ENCODE measurements at places on chromosomes 2 and 18. TPM values are rescaled to one million over a fixed set of nuclear protein-coding genes. Genes with fewer than 3 reads are reported as not detected.
A peak's percentile ranks its signal among the peaks of the same experiment; 100 is the strongest.

Gene CTAGE1
- total RNA-seq: under 0.01 TPM

Gene DSG4
- total RNA-seq: not detected

Gene LRPPRC
- 55.0 TPM for total RNA-seq

Gene GULP1
- 71.7 TPM for total RNA-seq

Gene ABCG5
- not detected for total RNA-seq

Gene ZSCAN30
- total RNA-seq: 13.4 TPM

Gene MEP1B
- under 0.01 TPM for total RNA-seq

GRCh38 chr2:223096235-223096970, 44.4 kb downstream of the KCNE4 start:
- DNase-seq: peak; percentile 65

GRCh38 chr18:58871514-58872420, 7.1 kb downstream of the ZNF532 start:
- no peak for DNase-seq

- DNase-seq: peak; percentile 47
These were observed 130.3 kb upstream of the CXCR4 start for GRCh38 chr2:136248242-136248641.

DNA sequence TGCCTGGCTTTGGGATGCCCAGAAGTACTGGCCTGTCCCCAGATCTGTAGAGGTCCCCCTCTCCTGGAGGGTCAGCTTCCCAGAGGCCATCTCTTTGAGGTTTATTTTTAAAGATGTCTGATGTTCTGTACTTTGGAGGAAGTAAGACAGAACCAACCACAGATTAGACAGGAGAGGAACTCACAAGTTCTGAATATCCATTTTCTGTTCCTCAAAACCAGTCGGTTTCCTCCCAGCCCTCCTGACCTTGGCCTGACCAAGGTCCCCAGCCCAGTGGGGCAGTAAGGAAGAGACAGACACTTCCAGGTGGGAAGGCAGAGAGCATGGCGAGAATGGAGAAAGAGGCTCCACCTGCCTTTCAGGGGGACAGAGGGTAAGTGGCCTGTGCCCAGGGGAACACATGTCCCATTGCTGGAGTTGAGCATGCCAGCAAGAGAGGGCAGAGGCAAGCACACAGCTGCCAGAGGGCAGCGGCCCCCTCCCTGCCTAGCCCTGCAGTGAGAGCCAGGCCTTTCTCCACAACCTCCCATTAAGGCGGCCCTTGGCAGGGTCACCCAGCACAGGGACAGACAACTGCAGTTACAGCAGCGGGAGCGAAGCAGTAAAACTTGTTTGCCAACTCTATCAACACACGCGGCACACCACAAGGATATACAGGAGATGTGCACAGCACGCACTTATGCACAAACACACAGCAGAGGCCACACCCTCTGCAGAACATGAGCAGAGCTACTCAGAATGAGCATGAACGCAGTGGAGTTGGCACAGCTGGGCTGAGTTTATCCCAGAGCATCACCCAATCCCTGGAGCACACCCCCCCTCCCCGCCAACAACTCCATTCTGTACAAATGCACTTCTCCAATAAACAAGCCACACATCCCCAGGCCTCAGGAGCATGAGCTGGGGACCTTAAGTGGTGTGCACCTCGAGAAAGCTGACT, 18.5 kb upstream of the SEMA4C start:
- DNase-seq: no peak

DNA sequence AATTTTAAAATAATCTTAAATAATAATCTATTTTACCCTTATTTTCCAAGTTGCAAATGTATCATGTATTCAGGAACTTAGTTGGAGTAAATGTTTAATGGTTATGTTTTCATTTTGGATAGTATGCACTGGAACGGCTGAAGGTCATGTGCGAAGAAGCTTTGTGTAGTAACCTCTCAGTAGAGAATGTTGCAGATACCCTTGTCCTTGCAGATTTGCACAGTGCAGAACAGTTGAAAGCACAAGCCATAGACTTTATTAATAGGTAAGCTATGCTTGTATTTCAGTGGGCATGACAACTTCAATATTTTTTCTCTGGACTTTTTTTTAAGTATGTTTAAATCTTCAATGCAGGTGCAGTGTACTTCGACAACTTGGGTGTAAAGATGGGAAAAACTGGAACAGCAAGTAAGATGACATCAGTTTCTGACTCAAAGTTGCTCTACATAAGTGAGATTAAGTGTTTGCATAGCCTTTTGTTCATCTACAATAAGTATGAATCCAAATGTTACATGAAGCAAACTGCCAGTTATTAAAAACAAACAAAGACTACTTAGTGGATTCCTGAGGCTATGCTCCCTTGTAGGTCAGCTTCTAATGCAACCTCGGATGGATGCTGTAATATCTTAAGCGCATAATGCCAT, 63.1 kb downstream of the SPOPL start:
- DNase-seq: peak; percentile 1

DNA sequence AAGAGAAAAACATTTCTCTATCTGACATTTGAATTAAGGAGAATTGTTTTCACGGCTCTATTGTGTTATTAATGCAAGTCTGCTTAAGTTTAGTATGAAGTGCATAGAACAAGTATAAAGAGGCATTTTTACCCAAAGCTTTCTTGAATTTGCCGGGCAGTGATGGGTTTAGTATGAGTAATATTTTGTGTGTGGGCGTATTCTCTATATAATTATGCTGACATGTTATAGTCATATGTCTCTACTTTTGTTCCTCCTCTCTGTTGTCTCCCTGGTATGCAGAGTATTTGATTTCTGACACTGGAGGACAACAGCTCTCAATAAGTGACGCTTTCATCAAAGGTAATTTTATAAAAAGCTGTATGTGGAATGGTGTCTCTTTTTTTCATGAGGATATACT, 45.9 kb downstream of the PIKFYVE start:
- DNase-seq: no peak

- no peak for DNase-seq
These were observed 136.0 kb downstream of the PLCL1 start for GRCh38 chr2:197940382-197940781.

- DNase-seq: no peak
These were observed 58.2 kb downstream of the FSIP2 start for GRCh38 chr2:185796758-185797157.

- DNase-seq: peak; percentile 66
These were observed 23.9 kb downstream of the IAH1 start for GRCh38 chr2:9498210-9498609.

DNA sequence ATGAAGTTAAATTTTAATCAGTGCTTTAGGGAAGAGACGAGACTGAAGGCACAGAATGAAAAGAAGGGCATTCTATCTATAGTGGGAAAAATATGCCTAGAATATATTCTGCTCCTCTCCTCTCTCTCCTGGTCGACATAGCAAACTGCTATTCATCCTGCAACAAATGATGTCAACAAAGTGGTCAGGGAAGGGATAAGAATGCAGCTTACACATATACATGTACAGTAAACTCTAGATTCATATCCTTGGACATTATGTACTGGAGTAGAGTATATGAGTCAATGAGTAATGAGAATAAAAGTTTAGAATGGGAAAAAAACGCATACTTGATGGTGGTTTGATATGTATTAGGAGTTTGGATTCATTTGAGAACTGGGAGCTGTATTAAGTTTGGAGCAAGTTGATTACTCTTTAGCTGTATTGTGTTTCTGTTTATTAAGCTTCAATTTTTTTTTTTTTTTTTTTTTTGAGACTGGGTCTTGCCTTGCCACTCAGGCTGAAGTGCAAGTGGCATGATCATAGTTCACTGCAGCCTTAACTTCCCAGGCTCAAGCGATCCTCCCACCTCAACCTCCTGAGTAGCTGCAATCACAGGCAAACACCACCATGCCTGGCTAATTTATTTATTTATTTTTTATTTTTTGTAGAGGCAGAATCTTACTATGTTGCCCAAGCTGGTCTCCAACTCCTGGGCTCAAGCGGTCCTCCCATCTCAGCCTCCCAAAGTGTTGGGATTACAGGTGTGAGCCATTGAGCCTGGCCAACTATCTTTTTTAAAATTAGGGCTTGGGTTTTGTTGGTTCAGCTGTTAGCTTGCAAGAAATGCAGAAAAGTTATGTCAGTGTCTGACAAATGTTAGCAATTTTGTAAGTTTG, 53.8 kb downstream of the STAT1 start:
- peak; percentile 43 for DNase-seq

GRCh38 chr18:23977103-23977502, 37.5 kb upstream of the TTC39C start:
- no peak for DNase-seq

DNA sequence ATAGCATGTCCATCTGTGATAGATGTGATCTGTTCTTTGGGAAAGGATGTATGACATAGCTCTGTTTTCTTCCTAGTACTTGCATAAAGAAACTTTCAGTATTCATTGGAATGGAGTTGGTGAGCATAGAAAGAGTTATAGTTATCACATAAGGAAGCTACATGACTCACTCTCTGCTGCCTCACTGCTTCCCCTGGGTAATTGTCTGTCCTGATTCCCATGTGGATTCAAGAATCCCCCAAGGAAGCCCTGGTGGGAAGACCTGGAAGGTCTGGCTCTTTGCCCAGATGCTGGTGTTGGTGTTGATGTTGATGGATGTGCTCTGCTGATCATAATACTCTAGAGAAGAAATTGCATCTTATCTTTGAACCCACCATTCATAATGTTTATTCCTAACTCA, 60.6 kb downstream of the PTPN4 start:
- peak; percentile 56 for DNase-seq

GRCh38 chr2:75632091-75632701, 14.4 kb upstream of the MRPL19 start:
- peak; percentile 63 for DNase-seq
